ENCODE measurements at places on chromosomes 4 and X.
A peak's percentile ranks its signal among the peaks of the same experiment; 100 is the strongest.

DNA sequence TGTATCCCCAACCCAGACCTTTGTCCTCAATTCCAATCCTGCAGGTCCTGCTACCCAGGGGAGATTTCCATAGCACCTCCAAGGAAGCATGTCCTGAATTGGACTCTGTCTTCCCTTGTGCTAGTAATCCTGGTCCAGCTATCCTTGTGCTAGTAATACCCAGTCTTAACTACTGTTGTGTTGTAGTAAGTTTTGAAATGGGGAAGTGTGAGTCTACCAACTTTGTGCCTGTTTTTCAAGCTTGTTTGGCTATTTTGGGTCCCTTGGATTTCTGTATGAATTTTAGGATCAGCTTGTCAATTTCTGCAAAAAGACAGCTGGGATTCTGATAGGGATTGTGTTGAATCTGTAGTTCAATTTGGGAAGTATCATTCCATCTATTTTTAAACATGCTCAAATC, 51.4 kb downstream of the CD99L2 start:
- no peak for DNase-seq

DNA sequence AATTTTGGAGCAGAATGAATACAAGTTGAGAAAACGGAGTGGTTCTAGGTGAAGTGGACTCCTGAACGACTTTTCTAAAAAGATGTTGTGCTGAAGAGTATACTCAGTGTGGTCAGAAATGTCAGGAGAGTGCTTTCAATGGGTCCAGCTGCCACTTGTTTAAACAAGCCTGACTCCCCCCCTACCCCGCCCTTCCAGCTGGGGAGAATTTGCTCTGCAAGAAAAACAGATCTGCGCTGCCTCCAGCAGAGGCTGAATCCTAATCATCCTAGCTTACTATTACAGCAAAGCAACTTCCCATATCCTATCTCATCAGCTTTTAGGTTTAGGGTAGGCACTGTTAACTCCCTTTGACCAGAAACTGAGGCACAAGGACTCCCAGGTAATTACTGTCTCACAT, 1.9 kb downstream of the MAP3K15 start:
- peak; percentile 27 for DNase-seq

DNA sequence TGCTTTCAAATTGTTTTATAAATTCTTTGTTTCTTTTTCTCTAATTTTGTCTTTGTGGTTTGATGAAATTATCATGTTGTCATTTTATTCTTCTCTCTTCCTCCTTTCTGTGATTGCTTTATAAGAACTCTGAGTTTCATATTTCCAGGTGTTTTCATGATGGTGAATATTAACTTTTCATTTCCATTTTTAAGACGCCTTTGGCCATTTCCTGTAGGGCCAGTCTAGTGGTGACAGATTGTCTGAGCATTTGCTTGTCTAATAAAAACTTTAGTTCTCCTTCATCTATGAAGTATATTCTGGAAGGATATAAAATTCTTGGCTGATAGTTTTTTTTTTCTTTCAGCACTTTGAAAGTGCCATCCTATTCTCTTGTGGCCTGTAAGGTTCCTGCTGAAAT, 128.1 kb downstream of the FAM13A start:
- no peak for DNase-seq

GRCh38 chr4:71863457-71863856, 79.6 kb upstream of the GC start:
- DNase-seq: no peak

- DNase-seq: no peak
Observed at GRCh38 chr4:155241664-155242063, 33.2 kb downstream of the NPY2R start.

GRCh38 chr4:77376788-77377460, 219.9 kb downstream of the CCNG2 start:
- no peak for DNase-seq

GRCh38 chr4:155543126-155543765, 123.4 kb upstream of the GUCY1A1 start:
- DNase-seq: no peak

- no peak for DNase-seq
Observed at GRCh38 chrX:41604766-41605543, 83.8 kb upstream of the GPR34 start.

GRCh38 chr4:25007598-25007997, 23.1 kb downstream of the LGI2 start:
- DNase-seq: no peak

- no peak for DNase-seq
Observed at GRCh38 chr4:6419452-6420028, 52.9 kb downstream of the PPP2R2C start.

GRCh38 chrX:85698921-85699320, 319.5 kb upstream of the POF1B start:
- DNase-seq: no peak

DNA sequence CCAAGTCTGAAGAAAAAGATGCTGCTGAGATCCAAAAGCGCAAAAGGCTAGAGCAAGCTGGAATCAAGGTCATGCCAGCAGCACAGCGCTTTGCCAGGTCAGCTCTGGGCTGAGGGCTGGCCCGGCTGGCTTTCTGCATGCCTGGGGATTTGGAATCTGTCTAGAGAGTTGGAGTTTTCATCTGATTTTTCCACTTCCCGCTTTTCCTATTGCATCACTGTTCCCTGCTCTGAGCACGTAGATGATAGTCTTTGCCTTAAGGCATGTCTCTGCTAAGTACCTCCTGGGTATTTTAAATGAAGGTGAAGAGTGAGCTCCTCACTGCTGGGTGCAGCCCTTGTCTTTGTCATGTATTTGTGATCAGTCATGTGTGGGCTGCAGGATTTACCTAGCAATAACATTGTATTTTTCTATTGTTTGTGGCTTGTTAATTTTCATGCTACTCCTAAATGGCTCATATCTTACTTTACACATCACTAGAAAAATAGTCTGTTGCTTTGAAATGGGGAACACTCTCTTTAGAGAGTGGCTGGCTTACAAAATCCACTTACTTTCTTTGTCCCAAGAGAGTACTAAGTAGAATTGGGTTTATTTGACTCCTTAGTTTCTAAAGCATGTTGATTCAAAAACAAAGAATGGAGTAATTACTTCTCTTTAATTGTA, 82.8 kb downstream of the LIMCH1 start:
- DNase-seq: no peak

DNA sequence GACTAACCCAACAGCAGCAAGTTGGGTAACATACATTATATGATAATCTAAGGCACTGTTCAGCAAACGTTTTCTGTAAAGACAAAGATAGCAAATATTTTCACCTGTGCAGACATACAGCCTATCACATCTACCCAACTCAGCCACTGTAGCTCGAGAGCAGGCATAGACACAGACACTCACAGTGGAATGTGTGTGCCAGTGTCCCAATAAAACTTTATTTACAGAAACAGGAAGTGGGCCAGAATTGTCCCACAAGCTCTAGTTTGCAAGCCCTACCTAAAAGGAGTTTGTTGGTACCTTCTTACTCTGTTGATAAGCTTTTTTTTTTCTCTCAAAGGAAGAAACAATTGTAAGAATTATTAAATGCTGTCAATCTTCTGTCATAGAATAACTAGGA, 11.9 kb upstream of the FAM9A start:
- DNase-seq: no peak

GRCh38 chr4:78651250-78651860, 99.8 kb downstream of the ANXA3 start:
- no peak for DNase-seq

DNA sequence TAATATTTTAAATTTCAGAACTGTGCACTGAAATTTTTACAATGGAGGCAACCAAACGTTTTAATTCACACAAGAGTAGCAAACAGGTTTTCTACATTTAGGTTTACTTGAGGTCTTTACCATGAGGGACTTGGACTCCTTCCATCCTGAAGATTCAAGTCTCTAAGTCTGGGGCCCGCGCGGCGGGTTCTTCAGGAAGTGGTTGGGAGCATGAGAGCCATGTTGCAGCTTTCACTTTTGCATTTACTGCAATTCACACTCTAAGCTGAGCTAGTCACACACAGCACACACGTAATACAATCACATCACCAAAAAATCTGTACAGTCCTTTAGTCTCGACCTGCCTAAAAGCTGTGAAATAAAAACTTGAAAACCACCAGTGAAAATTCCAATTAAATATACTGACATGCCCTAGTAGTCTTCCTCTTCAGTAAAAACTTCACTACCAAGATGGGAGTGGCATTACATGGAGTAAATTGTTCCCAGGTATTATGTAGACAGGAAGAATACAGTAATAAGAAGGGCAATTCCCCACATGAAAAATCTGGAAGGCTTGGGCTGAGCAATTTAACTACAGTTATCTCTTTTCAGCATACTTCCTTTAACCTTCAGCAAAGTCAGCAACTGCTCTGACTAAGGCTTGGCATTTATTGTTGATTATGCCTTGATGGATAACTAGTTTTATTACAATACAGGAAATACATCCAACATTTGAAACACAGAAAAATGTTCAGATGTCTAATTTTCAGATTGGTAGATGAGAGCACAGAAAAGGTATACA, 571.1 kb upstream of the DIPK2B start:
- no peak for DNase-seq

- DNase-seq: no peak
Observed at GRCh38 chrX:109049903-109050302, 313.5 kb upstream of the IRS4 start.

GRCh38 chrX:37825215-37825842, 22.0 kb downstream of the DYNLT3 start:
- DNase-seq: peak; percentile 2

- no peak for DNase-seq
Observed at GRCh38 chr4:10200869-10201268, 84.3 kb upstream of the WDR1 start.

- DNase-seq: no peak
Observed at GRCh38 chr4:161519611-161520010, 644.2 kb downstream of the FSTL5 start.

GRCh38 chr4:3736806-3737205, 29.4 kb upstream of the ADRA2C start:
- DNase-seq: no peak

DNA sequence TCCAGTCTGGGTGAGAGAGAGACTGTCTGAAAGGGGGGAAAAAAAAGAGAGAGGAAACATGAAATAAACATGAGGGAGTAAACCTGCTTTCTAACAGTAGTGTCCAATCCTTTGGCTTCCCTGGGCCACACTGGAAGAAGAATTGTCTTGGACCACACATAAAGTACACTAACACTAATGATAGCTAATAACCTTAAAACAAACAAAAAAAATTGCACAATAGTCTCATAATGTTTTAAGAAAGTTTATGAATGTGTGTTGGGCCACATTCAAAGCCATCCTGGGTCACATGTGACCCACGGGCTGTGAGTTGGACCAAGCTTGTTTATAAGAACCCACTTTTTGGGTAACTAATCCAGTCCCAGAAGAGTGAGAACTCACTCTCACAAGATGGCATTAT, 30.3 kb downstream of the PDS5A start:
- DNase-seq: no peak

- no peak for DNase-seq
Observed at GRCh38 chr4:8701126-8702019, 108.8 kb downstream of the CPZ start.

DNA sequence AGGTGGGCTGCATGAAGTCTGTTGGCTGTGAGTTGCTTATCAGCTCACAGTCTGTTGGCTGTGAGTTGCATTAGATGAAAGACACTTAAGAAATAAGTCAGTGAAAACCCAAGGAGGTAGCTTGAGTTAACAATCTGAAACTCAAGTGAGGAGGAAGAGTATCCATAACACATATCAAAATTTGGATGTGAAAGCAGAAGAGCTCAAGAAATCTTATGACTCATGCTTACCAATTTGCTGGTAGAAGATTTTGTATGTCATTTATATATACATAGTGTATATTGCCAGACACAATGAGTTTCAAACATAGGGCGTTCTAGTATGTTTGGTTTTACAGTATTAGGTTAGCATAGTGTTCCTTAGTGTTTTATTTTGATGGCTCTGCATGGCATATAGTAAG, 107.4 kb downstream of the DDIT4L start:
- DNase-seq: no peak

GRCh38 chr4:103934178-103934789, 214.5 kb upstream of the TACR3 start:
- peak; percentile 66 for DNase-seq

DNA sequence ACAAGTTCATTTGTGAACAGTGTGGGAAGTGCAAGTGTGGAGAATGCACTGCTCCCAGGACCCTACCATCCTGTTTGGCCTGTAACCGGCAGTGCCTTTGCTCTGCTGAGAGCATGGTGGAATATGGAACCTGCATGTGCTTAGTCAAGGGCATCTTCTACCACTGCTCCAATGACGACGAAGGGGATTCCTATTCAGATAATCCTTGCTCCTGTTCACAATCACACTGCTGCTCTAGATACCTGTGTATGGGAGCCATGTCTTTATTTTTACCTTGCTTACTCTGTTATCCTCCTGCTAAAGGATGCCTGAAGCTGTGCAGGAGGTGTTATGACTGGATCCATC, 5.5 kb downstream of the SPRY1 start:
- DNase-seq: no peak

GRCh38 chr4:187726485-187726884, 269.1 kb upstream of the ZFP42 start:
- no peak for DNase-seq

DNA sequence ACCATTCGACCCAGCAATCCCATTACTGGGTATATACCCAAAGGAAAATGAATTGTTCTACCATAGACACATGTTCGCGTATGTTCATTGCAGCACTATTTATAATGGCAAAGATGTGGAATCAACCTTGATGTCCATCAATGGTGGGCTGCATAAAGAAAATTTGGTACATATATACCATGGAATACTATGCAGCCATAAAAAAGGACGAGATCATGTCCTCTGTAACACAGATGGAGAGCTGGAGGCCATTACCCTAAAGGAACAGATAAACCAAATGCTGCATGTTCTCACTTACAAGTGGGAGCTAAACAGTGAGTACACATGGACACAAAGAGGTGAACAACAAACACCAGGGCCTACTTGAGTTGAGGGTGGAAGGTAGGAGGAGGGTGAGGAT, 45.1 kb downstream of the SCML2 start:
- DNase-seq: no peak

DNA sequence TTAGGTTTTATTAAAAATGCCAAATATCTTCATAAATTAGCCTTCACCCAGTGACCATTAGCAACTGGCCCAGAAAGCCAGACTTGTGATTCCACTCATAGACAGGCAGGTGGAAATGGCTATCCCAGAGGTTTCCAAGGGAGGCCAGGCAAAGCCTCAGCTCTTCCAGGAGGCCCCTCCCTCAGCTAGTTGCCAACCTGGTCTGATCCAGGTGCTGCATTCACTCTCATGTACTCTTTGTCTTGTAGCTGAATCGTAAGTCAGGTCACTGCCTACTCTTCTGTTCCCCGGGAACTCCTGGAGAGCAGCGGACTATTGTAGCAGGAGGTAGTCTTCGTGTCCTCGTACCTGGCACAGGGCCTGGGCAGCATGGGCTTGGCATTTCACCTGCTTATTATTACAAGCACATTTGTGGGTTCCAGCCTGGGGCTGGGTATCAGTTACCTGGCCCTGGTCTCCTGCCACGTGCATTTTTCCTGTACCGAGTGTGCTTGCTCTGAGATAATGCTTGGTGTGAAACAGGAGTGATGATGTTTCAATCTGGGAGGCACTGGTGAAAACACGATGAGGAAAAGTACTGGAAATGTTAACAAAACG, 101.6 kb downstream of the FAM193A start:
- DNase-seq: no peak
